Activated CD8-positive, alpha-beta memory T cell treated with anti-CD3 and anti-CD28 coated beads for 1 hour (primary cell): ENCODE measurements at places on chromosomes 6 and 20.

GRCh38 chr6:140062043-140063020 is 687.9 kb upstream of the CITED2 start:
- DNase-seq = no peak

- DNase-seq = no peak
Measured at GRCh38 chr6:108247965-108248536, 12.8 kb downstream of the SNX3 start.

DNA sequence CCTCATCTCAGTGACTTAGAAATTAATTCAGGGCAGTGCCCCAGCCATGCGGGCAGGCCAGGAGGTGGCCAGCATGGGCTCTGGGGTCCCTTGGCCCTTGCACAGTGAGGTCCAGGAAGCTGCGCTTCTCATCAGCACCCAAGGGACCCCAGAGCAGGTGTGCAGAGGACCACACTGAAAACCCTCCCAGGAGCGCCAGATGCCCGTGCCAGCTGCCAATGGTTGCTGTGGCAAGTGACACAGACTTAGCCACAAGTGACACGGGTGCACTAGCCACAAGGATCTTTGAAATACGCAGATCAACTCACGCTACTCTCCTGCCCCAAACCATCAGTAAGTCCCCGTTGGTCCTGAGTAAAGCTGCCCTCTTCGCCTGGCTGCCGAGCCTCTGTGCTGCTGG is 88.1 kb downstream of the ERMARD start:
- no peak for DNase-seq

DNA sequence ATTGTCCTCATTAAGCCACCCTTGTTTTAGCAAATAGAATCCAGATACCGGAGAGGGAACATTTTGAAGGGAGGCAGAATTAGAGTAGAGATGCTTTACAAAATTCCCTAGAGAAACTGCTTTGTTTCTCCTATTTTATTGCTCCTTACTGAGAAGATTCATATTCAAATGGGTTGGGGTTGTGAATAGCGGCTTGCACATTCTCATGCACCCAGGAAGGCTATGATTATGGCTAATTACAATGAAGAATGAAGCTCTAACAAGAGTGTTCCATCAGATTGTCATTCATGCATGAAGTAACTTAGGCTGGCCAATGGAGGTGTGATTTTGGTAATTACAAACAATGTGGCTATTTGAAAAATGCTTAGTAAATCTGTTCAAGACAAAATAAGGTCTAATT is 129.6 kb downstream of the PACRG start:
- no peak for DNase-seq

DNA sequence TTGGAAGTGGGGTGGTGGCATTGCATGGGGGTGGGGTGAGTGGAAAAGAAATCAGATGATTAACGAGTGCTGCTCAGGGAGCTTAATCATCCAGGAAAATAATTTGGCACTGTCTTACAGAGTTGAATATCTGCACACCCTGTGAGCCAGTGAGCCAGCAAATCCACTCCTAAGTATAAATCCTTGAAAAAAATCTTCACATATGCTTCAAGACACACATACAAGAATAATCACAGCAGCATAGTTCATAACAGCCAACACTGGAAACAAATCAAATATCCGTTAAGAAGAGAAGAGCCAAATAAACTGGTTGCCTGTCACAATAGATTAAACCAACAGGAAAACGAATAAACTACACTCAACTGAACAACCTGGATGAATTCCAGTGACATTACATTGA is 62.8 kb downstream of the SAMD3 start:
- no peak for DNase-seq

GRCh38 chr6:26286168-26286877 is 78.7 kb upstream of the BTN3A2 start:
- peak; percentile 52 for DNase-seq

DNA sequence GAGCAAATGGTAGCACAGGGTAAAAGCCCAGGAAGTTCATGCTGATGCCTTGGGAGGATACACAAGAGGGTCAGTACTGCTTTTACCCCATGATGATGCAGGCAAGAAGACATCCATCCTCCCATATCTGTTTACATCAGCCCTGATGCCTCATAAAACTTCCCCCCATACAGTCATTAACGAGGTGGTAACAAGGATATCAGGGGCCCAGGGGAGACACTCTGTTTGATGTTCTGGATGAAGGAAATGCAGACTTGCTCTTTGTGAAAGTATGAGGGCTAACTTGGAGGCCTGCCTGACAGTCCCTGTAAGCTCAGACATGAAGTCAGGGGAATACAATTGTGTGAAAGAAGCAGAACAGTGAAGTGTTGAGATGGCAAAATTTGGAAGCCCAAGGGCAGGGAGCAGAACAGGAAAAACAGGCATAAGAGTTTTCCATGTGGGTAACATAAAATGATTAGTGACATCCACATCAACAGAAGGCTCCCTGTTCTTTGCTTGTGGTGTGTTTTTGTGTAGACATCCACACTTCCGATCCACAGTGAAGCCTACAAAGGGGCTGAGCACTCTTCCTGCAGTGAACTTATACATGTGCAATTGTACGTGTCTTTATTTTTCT is 813.4 kb downstream of the MAFB start:
- no peak for DNase-seq

DNA sequence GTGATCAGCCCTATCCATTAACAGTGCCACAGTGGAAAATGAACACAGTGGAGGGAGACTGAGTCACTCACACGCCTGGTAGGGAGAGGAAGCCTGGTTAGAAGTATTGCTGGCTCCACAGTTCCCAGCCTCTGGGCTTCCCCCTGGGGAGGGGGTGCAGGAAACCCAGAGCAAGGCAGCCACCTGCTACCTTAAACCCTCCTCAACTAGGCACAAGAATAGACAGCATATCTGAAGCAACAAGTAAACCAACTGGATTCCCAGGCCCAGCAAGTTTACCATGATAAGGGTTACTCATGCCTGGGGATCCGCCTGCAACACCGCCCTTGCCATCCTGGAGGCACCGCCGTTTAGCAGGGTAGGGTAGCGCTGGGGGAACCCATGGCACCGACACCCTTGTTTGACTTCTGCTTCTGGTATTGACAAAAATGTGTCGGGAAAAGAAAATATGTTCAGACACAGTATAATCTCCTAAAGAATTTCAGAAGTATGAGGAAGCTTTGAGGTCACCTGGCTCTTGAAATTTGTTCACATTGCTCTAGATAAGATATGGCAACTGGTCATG is 38.3 kb downstream of the SLC22A23 start:
- DNase-seq = no peak

GRCh38 chr20:60268491-60268890 is 310.3 kb downstream of the CDH26 start:
- DNase-seq = no peak

- no peak for DNase-seq
Measured at GRCh38 chr6:140011537-140011936, 637.1 kb upstream of the CITED2 start.

DNA sequence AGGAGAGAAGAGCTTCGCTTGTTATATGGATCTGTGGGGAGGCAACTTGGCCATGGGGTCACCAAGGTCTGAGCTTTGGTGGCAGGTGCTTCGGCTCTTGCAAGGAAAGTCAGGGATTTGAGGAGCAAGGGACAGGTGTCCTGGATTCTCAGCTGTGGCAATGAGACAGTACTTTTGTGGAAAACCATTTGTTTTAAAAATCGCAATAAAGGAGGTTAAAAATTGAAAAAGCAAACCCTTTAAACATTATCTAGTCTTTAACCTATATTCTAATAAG is 64.3 kb downstream of the NOL4L start:
- DNase-seq = no peak
